Foreskin melanocyte (primary cell): ENCODE measurements at places on chromosomes 7 and 10.

DNA sequence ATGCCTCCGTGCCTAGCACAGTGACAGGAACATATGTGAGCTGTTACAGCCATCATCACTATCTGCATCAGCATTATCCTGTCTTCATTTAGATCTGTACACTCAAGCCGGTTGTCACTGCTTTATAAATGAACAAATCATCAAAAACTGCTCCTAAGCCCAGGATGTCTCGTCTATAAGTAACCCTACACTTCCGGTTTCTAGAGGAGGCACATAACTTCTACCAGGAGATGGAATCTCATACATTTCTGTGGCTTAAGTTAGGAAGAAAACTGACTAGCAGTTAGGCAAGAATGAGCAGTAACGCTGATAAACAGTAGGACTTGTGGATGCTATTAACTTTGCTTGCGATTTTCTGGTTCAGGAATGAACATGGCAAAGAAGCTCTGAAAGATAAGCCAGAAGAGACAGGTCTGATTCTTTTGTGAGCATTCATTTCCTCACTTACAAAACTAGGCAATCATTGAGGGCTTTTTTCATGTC is 1199.2 kb downstream of the SORCS3 start:
- no peak for DNase-seq

- no peak for DNase-seq
These were observed 2.1 kb upstream of the PPIA start for GRCh38 chr7:44794331-44794730.

DNA sequence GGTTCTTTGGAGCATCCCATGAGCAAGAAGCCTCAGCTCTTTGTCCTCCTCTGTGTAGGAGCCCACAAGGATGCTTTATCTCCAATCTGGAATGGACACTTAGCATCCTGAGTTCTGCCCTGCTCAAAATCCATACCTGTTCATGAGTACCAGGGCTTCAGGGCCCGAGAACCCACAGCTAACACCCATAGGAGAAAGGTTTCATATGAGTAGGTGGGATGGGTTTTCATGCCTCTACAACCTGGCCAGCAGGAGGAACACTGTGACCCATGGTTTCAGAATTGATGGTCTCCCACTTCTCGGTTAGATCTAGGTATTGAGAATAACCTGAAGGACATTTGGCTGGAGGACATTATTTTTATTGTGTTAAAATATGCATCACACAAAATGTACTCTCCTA is 57.8 kb downstream of the TBXAS1 start:
- DNase-seq: no peak

GRCh38 chr10:66218981-66219587 is 706.8 kb upstream of the LRRTM3 start:
- DNase-seq: no peak

DNA sequence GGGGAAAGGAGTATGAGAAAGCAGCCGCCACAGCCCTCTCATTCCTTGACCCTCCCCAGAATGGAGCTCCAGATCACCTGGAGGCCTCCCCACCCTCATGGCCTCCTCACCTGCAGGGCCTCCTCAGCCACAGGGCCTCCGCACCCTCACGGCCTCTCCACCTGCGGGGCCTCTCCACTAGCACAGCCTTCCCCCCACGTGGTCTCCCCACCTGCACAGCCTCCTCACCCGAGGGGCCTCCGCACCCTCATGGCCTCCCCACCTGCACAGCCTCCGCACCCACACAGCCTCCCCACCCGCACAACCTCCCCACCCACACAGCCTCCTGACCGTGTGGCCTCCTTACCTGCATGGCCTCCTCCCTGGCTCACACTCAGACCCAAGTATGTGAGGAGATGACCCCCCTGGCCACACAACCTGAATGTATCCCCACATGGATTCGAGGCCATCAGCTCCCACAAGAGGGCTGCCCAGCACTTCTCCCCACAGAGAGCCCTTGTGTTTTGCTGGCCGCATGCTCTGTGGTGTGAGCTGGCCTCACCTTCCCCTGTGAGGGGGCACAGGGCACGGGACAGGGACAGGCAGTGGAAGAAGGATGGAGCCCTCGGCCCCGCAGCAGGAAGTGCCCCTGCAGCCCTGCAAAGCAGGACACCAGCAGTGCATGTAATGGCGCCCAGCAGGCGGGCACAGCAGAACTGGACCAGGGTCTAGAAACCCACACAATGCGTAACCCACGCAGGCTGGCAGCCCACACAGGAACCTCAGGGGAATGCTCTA is 3.1 kb downstream of the DIP2C start:
- no peak for DNase-seq

DNA sequence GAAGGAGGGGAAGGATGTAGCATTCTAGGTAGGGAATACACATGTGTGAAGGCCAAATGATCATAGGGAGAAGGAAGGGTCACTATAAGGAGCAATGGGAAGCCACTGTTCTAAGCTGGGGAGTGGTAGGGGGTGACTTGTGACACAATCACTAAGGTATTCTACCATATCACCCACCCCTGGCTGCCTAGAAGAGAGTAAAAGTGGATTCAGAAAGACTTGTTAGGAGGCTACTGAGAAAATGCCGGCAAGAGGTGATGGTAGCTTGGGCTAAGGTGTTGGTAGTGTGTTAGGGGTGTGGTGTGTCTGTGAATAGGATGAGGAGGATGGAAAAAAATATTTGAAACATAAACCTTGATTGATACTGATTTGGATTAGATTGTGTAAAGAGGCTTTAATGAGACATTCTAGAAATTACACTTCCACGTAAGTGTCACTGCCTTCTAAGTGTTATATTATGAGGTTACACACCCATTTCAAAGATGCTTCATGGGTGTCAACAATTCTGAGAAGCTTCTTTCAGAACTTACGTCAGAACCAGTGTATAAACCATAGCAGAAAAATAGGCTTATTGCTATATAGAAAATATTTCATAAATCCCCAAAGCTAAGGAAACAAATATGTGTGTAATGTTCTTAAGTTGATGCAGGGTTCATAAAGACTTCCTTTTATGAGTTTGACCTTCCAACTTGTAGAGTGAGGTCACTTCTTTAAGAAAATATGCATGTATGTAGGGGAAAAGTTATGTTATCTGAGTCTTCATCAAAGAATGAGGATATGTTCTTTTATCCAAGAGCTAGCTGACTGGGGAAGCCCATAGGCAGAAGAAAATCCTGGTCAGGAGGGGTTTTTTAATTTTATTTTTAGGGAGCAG is 5.6 kb upstream of the BPGM start:
- no peak for DNase-seq
